Suprapubic skin (tissue), 4 donors: ENCODE measurements at places on chromosomes 16 and 17.

- no peak for DNase-seq
Observed at GRCh38 chr16:9849697-9850245, 332.5 kb downstream of the GRIN2A start.

DNA sequence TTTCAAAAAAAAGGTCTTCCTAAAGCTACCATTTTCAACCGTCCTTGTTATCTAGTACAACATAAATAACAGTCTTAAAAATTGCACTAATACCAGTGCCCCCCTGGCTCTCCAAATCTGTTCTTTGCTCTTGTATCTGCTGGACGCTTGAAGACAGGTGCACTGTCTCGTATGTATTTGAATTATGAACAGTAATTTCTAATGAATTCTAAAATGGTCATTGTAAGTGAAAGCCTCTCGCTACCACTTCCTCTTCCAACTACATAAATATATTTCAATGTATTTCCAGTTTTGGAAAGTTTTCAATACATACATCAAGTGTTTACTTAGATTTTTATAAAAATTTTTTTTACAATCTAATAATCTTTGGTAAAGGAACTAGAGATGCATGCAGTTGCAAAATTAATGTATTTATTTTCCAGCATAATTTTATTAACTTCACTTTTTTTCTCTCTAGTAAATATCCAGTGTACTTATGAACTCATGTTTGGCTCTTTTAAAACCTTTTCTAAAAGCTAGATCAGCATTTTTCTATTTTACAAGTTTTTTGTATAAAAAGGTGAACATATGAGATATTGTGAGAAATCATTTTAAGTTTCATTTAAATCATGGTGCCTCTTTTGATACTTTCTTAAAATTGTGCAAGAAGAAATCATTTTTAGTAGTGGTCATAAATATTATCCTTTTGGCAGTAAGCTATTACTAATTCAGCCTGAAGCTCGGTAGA, 31.0 kb downstream of the ERCC4 start:
- no peak for DNase-seq

GRCh38 chr17:58325289-58325726, 3.3 kb downstream of the TSPOAP1 start:
- no peak for DNase-seq

- DNase-seq, result no peak
Observed at GRCh38 chr16:89402962-89403361, 87.4 kb downstream of the ANKRD11 start.

- no peak for DNase-seq
Observed at GRCh38 chr17:75679706-75680211, 12.6 kb downstream of the SAP30BP start.

DNA sequence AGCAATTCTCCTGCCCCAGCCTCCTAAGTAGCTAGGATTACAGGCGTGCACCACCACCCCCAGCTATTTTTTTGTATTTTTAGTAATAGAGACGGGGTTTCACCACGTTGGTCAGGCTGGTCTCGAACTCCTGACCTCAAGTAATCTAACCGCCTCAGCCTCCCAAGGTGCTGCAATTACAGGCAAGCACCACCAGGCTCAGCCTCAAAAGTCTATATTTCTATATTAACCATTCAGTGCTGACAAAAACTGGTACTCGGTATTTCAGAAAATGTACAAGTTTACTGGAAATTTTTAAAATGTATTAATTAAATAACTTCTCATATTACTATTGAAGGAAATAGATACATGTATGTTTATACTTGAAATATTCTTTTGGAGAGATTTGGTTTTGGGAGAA, 1.4 kb upstream of the HEXD start:
- DNase-seq, result no peak

DNA sequence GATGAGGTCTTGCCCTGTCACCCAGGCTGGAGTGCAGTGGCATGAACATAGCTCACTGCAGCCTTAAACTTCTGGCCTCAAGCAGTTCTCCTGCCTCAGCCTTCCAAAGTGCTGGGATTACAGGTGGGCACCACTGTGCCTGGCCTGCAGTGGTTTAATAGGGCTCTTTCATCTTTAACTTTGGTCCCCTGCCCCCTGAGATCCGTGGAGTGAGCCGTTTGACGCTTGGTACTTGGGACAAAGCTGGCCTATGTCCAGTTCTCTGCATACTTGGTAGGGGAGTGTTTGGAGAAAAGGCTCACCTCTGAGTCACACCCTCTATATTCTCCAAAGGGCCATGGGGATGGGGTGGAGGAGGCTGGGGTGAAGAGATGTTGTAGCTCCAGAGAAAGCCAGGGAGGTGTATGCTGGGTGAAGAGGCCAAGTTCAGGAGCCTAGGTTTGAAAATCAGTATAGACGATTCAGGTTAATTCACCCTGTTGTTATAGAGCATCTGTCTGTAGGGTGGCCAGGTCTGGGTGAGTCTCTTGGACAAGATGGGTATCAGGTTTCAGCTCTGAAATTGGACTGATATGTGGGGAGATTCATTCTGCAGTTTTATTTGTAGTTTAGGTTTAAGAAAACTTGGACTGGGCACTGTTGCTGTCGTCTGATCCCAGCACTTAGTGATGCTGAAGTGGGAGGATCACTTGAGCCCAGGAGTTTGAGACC, 17.6 kb downstream of the ABCC1 start:
- DNase-seq, result no peak

- no peak for DNase-seq
Observed at GRCh38 chr17:46889519-46889918, 33.4 kb upstream of the GOSR2 start.

GRCh38 chr17:57375770-57376225, 119.5 kb downstream of the MSI2 start:
- DNase-seq, result no peak

GRCh38 chr17:43356999-43357398, 41.8 kb upstream of the ARL4D start:
- DNase-seq, result no peak

- DNase-seq, result no peak
Observed at GRCh38 chr17:76833747-76834146, 34.5 kb upstream of the MGAT5B start.

GRCh38 chr17:4135489-4135888, 7.3 kb downstream of the ZZEF1 start:
- no peak for DNase-seq

GRCh38 chr17:74008196-74008595, 195.3 kb upstream of the RPL38 start:
- no peak for DNase-seq

DNA sequence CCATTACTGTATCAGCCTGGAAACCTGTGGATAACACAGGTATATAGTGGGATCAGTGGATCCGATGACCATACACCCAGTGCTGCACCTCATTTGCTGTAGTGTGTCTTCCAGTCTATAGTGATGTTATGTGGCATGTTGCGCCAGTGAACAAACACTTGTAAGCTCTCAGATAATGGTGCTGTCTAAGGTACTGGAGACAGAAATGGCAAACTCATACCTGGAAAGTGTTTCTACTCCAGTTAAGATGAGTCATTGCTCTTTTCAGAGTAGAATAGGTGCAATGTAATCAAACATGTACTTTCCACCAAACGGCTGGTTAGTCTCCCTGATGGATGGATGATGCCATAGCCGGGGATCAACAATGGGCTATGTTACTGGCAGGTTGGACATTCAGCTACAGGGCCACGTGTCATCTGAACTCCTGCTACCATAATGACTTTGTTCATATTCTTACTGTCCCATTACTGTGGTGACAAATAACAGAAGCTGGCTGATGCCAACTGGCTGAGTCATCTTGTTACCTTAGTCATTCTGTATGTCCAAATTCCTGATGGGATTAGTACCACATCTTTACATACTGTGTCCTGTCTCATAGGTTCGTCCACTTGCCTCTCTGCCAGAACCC, 6.3 kb downstream of the CCL11 start:
- no peak for DNase-seq

DNA sequence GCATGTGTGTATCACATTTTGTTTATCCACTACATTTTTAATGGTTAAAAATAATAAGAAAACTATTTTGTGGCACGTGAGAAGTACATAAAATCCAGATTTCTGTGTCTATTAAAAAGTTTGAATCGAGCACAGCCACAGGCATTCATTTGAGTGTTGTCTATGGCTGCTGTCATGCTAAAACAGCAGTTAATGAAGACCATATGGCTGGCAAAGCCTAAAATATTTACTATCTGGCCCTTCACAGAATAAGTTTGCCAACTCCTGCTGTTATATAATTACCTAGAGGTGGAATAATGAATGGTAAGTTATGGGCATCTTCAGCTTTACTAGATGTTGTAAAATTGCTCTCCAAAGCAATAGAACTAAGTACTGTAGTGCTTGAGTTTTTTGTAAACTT, 30.5 kb downstream of the TMEM98 start:
- DNase-seq, result no peak

DNA sequence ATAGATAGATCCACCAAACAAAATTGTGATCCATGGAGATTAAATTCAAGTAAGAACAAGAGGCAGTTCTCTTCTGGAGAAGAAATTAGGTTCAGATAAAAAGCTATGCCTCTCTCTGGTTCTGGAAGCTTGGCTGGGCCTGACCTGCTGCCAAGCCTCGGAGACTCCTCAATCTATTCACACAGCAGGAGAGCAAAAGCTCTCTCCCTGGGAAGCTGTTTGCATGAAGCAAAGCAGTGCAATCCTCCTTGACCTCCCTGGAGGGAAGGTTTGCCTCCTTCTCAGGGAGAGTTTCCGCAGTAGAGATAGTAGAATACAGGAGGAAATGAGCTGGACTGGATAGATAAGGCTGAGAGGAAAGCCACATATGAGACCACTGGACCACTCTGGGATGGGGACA, 78.1 kb upstream of the GNAO1 start:
- no peak for DNase-seq

DNA sequence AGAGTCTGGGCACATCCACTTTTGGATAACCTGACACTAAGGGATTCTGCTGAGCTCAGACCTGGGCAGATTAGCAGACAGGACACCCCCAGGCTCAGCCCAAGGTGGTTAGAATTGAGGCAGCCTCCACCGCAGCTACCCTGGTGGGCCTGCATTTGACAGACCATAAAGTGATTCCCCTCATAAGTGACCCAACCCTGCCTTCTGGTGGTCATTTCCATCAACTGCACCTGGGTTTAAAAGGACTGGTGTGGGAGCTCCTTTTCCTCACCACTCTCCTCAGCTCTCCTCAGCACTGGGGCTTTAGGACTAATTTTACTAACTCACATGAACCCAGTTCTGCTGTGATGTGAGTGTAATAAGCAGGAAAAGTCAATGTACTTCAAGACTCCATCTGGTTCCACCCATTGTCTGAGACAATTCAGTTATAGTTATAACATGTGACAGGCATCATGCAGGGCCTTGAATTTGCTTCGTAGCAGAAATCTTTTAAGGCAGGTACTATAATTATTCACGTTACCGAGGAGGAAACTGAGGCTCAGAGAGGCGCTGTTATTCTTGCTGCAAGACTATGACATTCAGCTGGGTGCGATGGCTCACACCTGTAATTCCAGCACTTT, 42.5 kb downstream of the MYH3 start:
- DNase-seq, result no peak

- no peak for DNase-seq
Observed at GRCh38 chr17:61400717-61401388, 1.2 kb downstream of the TBX2 start.

DNA sequence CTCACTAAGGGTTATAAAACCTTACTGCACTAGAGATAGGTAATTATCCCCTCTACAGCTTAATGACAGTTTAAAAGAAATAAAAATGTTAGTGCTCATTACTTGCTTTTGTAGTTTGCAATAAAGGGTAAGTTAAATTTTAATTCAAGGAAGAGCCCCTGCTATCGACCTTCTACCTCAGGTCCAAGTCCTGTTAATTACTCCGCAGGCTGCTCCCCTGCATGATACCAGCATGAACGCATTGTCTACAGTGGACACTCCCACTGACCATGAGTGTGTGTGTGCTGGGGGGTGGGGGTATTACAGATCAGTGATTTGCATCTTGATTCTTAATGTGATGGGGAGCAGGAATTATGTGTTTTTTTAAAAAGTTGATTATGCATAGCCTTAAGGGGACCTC, 103.1 kb downstream of the AATF start:
- DNase-seq, result no peak

DNA sequence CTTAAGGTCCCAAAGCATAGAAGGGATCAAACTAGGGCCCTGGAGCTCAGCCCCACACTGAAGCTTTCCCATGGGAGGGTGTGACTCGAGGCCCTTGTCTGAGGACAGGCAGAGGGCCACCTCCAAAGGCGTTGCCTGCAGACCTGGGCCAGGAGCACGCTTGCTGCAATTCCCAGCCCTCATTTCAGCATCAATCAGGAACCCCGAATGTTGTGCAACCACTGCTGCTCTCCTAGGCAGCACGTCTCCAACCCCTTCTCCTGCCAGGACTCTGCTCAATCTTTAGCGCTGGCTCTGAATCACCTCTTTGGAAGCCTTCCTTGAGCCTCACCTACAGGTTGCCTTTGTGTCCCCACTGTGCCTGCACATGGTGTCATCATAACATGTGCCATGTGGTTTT, 14.0 kb upstream of the ATP2C2 start:
- DNase-seq, result no peak

DNA sequence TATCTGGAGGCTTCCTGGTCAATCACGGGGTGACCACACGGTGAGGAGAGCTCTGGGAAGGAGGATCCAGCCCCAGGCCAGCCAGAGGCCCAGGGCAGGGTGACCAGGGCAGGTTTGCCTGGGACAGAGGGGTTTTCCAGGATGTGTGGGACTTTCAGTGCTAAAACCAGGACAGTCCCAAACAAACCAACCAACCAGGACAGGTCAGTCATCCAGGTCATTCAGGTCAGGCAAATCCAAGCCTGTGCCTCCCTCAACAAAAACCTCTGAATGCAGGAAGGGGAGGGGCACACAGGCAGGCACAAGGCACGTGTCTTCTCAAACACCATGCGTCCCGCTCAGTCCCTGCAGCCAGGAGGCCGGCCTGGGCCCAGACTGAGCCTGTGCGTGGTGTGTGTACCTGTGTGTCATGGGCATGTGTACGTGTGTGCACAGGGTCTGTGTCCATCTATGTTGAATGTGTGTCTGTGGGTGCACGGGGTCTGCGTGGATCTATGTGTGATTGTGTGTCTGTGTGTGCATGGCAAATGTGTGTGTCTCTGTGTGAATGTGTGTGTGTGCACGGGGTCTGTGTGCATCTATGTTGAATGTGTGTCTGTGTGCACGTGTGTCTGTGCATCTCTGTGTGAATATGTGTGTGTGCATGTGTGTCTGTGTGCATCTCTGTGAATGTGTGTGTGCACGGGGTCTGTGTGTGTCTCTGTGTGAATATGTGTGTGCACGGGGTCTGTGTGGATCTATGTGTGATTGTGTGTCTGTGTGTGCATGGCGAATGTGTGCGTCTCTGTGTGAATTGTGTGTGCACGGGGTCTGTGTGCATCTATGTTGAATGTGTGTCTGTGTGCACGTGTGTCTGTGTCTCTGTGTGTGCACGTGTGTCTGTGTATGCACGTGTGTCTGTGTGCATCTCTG, 78.9 kb downstream of the RTN4RL1 start:
- no peak for DNase-seq

DNA sequence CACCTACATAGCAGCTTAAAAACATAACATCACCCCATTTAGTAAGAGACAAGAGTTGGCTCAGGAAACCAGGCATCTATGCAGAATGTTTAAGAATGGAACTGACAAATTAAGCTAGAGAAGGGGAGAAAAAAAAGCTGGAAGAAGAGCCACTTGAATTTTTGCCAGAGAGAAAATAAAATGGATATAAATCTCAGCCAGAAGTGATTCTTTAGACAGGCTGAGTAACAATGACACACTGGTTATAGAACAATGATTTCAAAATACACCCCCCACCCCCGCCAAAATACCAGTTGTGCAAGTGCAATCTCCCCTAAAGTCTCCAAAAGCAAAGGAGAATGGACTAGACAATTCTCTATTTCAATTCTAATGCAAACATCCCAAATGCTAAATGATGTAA, 22.4 kb downstream of the LSM12 start:
- DNase-seq, result no peak

GRCh38 chr17:8924595-8924994, 40.9 kb downstream of the PIK3R5 start:
- DNase-seq, result no peak

GRCh38 chr16:7363422-7364417, 31.1 kb downstream of the RBFOX1 start:
- no peak for DNase-seq
